Type B pancreatic cell (in vitro differentiated cells): ENCODE measurements at places on chromosomes 4 and X. TPM values are rescaled to one million over a fixed set of nuclear protein-coding genes. Genes with fewer than 3 reads are reported as not detected.

The IGBP1 gene
- total RNA-seq: 60.3 and 60.4 TPM in 2 replicates

The PPEF2 gene
- not detected in 2 replicates for total RNA-seq

The CFAP299 gene
- total RNA-seq: 1.1 TPM in 1 of 2 replicates, not detected in the other

The IL13RA2 gene
- total RNA-seq: 0.43 and 2.2 TPM in 2 replicates

GRCh38 chr4:127708985-127709384 is 21.2 kb upstream of the SLC25A31 start:
- H3K27me3 ChIP-seq: no peaks in the 10 kb centered on the region
- H3K4me3 ChIP-seq: peak overlapping the region; percentile 54
- peaks cover 28% of the 10 kb centered on the region for H3K36me3 ChIP-seq
- peaks cover 5% of the 10 kb centered on the region for H3K4me1 ChIP-seq

- no peak overlapping the region for H3K4me3 ChIP-seq
- H3K4me1 ChIP-seq: no peaks in the 10 kb centered on the region
- H3K27me3 ChIP-seq: no peaks in the 10 kb centered on the region
- H3K27ac ChIP-seq: no peak overlapping the region
- H3K36me3 ChIP-seq: no peaks in the 10 kb centered on the region
These were observed 250.0 kb downstream of the GPM6A start for GRCh38 chr4:175562111-175562510.
